Activated naive CD8-positive, alpha-beta T cell treated with anti-CD3 and anti-CD28 coated beads, Interleukin-2, amount 50 U/mL, for 16 hours (primary cell): ENCODE measurements at places on chromosomes 12 and 14.

DNA sequence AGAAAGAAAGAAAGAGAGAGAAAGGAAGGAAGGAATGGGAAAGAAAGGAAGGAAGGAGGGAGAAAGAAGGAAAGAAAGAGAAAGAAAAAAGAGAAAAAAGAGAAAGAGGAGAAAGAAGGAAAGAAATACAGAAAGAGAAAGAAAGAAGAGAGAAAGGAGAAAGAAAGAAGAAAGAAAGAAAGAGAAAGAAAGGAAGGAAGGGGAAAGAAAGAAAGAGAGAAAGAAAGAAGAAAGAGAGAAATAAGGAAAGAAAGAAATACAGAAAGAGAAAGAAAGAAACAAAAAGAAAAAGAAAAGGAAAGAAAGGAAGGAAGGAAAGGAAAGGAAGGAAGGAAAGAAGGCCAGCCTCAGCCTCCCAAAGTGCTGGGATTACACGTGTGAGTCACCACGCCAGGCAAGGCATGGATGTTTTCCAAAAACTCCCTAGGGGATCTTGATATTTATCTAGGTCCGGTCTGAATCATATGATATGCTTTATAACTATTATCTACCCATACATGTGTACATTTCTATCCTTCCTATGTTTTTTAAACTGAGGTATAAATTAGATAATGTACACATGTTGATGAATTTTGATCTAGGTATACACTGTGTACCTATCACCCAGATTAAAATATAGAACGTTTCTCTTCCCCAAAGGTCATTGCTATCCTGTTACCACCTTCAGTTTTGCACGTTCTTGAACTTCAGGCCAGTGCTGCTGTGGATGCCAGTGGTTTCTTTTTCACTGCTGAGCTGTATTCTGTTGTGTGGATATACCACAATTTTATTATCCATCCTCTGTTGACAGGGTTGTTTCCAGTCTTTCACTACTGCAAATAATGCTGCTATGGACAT, 177.9 kb downstream of the RBM19 start:
- DNase-seq = no peak

- DNase-seq = no peak
Observed at GRCh38 chr12:98492580-98493140, 22.7 kb upstream of the TMPO start.

DNA sequence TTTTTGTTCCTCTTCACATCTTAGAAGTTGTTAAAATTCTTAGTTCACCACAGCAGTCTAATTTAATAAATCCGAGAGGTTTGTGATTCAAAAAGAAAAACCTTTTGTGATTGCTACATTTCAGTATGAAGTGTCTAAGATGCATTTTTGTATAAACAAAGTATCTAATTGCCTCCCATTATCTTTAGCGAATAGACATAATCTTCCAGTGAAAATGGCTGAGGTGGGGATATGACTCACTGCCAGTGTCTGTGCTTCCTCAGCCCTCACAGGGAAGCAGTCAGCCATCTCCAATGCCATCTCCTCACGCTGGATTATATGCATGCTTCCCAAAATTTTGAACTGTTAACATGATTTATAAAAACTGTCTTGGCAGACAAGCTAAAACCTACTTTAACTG, 7.6 kb downstream of the GCH1 start:
- no peak for DNase-seq

GRCh38 chr14:99203080-99203479, 68.9 kb downstream of the BCL11B start:
- DNase-seq = no peak

- no peak for DNase-seq
Observed at GRCh38 chr12:68487721-68488309, 122.9 kb upstream of the RAP1B start.

DNA sequence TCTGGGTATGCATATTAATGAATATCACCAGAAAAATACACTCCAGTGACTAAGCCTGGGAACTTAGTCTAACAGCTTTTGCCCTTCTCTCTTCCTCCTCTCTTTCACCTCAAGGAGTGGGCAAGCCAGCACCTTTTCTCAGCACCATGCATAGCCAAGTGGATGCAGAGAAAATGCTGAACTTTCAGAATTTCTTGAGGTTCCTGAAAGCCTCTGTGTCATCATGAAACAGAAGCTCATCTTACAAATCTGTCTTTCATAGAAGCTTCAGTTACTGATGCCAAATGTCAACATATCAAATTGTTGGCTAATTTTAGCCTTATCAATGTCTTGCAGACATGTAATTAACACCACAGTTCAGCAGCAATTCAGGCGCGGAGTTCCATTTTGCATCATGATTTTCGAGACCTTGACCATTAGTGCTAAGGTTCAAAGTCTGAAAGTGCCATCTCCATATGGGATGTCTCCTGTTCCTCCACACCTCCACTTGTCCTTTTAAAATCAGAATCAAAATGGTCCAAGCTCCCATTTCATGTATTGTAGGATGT, 51.1 kb upstream of the RPH3A start:
- no peak for DNase-seq

- no peak for DNase-seq
Observed at GRCh38 chr14:51897791-51898355, 37.5 kb downstream of the GNG2 start.

GRCh38 chr14:36880276-36880675, 218.6 kb downstream of the PAX9 start:
- DNase-seq = no peak

GRCh38 chr14:61467296-61467695, 145.9 kb downstream of the PRKCH start:
- DNase-seq = no peak

GRCh38 chr12:104297477-104298113, 5.9 kb upstream of the EID3 start:
- DNase-seq = no peak

DNA sequence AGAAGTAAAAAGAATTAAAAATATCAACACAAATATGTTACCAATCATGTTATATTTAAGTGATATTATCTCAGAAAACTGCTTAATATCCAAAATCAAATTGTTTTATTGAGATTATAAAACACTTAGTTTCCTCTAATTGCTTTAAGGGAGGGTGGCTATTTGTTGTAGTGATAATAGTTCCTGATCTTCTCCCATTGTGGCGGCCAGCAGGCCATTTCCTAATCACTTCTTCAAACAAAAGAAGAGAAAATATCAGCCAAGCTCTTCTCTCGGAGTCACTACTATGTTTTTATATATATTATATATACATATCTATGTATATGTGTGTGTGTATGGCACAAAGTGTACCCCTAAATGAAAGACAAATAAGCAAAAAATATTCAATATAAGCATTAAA, 31.5 kb downstream of the ERO1A start:
- no peak for DNase-seq

DNA sequence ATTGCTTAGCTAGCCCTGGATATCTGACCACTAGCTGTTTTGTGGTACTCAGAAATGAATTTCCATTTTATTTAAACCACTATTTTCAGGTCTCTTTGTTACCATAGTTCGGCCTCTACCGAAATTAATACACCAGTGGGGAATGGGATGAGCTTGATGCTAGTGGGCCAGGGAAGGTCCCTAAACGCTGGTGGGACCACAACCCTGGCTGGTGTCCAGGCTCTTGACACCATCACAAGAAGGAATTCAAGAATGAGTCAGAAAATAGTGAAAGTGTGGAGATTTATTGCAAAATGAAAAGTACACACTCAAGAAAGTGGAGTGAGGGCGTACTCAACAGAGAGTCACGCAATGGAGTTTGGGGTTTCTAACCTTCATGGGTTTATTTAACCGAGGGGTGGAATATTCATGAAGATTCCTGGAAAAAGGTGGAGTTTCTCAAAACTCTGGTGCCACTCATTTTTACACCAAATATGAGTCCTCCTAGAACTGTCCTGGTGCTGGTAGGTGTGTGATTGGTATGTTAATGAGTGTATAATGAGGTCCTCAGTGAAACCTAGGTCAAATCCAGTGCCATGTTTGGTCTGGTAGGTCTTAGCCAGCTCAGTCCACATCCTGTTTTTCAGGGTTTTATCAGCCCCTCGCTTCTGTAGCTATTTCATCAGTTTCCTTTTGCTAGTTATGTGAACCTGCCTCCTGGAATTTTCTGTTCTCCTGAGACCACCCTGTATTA, 38.9 kb upstream of the LRP6 start:
- no peak for DNase-seq

DNA sequence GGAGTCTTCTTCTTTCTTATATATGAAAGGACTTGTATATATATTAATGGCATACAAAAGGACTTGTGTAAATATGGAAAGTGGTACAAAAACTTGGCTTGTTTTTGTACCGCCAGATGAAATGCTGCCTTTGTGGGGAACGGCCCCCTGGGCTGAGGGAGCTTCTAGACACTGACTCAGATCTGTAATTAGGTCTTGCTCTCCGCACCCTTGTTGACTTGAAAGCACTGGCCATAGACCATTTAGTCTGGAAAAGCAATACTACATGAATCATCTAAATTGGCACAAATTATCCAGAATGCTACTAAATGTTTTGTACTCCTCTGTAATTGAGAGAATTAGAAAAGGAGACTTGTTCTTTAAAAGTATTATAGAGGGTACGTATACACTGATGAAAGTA, 399.9 kb upstream of the RGS6 start:
- DNase-seq = no peak

GRCh38 chr12:32043928-32044549, 62.6 kb upstream of the BICD1 start:
- no peak for DNase-seq

DNA sequence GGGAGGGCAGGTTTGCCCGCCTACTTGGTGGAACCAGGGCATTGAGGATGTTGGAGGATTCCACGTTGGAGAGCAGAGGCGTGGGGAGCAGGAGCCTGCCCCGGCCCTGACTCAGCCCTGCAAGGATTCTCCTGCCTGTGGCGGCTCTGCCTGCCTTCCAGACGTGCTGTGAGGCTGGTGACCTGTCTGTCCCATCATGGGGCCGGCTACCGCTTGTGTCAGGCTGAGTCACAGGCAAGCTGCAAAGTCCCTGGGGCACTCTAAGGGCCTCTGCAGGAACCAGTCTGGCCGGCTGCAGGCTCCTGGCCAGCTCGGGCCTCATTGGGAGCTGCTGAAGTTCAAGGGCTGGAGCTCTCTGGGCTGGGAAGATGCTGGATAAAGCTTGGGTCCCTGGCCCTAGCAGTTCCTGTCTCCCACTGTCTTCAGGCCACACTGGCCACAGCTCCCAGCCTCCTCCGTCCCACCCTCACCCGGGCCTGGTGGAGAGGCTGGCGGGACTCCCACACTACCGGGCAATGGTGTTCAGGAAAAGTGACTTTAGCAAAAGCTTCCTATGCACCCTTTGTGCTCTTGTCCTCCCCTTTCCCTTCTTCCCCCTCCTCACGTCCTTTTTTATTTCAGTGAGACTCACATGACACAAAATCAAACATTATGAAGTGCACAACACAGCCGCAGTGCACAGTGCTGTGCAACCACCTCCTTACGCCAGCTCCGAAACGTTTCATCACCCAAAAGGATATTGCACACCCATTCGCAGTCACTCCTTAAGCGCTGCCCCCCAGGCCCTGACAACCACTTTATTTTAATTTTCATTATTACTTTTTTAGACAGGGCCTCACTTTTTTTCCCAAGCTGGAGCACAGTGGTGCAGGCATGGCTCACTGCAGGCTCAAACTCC, 22.0 kb upstream of the ULK1 start:
- DNase-seq = no peak

- DNase-seq = no peak
Observed at GRCh38 chr12:22396253-22396652, 61.7 kb upstream of the ST8SIA1 start.

- DNase-seq = no peak
Observed at GRCh38 chr12:65443038-65443437, 164.6 kb downstream of the MSRB3 start.

- no peak for DNase-seq
Observed at GRCh38 chr14:22885975-22886374, 3.0 kb downstream of the REM2 start.

GRCh38 chr12:75816897-75817296, 214.7 kb downstream of the PHLDA1 start:
- no peak for DNase-seq

DNA sequence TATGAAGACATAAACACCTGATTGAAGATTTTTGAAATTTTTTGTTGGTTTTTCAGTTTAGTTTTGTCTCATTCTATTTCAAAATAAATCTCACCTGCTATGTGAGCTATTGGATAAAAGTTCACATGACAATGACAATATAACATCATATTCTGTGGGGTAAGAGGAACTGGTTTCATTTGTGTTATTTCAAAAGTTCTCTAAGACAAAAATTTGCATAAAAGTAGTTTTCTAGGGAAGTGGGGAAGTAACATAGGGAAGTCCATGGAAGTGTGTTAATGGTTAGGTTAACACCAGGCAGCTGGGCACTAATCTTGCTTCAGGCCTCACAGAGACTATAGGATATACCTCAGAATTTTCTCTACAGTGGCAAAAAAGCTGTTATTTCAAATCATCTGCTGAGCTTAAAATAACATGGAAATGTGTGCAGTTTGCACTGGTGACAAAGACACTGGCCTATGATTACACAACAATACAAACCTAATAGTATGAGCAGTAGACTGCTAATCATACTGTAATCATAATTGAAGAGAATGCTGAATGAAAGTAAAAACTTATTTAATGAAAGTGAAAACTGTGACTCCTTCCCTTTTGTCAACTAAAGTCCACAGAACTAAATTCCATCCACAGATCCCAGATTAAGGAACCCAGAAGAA, 710.6 kb upstream of the TMEM132C start:
- no peak for DNase-seq

DNA sequence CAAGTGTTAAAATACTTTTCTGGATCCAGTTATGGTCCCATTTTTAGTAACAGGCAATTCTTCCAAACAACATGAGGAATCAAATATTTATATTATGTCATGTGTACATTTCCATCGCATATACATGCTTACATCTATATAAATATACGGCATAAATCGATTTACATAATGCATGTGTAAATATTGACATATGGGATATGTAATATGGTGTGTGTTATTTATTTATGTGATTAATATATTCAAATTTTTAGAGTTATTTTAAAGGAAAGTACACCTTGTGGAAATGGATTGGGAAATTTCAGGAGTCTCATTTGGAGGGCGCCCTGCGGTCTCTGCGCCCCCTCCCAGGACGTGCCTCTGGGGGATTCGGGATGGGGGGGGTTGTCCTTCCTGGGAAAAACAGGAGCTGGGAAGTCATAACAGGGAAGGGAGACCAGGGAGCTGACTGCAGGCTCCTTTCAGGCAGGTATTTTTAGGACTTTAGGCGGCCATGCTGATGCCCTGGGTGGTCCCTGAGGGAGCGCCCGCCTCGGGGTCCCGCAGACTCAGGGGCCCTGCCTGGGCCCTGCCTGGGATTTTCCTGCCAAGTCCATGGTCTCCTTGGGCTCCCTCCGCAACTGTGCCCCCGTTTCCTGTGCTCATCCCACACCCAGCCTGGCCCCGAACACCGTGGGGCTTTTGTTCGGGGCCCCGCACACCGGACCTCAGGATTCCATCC, 82.7 kb upstream of the SFSWAP start:
- DNase-seq = no peak

- no peak for DNase-seq
Observed at GRCh38 chr14:38128640-38129039, 79.1 kb upstream of the SSTR1 start.

GRCh38 chr12:115341442-115341841, 657.5 kb upstream of the TBX3 start:
- no peak for DNase-seq

- no peak for DNase-seq
Observed at GRCh38 chr14:105986894-105987284, 460.5 kb downstream of the TMEM121 start.
